Stimulated activated CD4-positive, alpha-beta T cell treated with anti-CD3 and anti-CD28 coated beads, Interleukin-1b, Interleukin-23, amount 100 ng/mL, for 24 hours (primary cell): ENCODE measurements at places on chromosomes 5 and 9.
A peak's percentile ranks its signal among the peaks of the same experiment; 100 is the strongest.

GRCh38 chr9:110605565-110605964 lies 26.0 kb upstream of the SVEP1 start:
- no peak for DNase-seq

DNA sequence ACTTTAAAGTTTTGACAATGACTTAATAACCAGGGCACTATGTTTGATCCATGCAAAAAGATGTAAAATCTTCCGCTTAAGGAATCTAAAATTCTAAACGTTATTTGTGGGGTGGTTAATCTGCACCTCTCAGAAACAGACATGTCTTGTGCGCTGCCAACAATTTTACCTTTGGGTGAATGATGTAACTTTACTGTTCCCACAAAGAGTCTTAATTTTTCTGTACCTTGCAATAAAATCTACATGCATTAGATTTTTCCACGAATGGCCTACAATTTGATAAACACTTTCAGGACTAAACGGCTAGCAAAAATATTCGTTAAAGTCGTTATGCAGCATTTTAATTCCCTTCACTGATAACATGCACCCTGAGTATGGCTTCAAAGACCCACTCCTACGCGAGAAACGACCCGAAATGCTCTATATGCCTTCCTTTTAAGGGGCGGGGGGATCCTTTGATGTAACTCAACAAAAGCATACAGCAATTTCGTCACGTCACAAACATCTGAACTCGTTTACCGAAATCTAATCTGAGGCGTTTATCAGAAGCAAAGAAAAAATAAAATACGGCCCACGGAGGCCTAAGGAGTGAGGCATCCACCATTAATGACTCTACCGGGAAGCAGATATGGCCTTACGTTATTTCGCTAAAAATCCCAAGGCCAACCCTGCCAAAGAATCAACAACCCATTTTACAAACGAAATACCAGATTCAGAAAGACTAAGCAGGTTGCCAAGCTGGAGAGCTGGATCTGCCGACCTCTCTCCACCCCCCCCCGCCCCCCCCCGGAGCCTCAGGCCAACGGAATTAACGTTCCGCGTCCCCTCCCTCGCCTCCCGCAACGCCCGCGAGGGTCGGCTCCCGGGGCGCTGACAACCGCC lies 621 bp downstream of the AK6 start:
- DNase-seq, result no peak

GRCh38 chr5:42949348-42950115 lies 90.6 kb downstream of the ANXA2R start:
- no peak for DNase-seq

DNA sequence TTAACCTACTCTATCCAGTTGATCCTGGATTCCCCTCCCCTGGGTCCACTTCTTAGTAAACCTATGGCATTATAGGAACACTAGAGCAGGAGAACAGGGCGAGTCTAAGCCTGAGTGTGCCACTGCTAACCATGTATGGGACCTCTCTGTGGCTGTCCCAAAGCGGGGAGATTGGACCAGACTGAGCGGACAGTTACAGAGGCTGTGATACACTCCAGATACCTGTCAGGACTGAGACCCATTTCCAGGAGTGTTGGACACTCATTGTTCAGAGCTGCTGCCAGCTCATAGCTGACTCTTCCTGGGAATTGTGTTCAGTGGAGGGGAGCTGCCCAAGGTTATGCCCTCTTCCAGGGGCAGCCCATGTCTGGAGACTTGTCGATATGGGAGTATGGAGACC lies 11.9 kb upstream of the LTC4S start:
- DNase-seq, result no peak

DNA sequence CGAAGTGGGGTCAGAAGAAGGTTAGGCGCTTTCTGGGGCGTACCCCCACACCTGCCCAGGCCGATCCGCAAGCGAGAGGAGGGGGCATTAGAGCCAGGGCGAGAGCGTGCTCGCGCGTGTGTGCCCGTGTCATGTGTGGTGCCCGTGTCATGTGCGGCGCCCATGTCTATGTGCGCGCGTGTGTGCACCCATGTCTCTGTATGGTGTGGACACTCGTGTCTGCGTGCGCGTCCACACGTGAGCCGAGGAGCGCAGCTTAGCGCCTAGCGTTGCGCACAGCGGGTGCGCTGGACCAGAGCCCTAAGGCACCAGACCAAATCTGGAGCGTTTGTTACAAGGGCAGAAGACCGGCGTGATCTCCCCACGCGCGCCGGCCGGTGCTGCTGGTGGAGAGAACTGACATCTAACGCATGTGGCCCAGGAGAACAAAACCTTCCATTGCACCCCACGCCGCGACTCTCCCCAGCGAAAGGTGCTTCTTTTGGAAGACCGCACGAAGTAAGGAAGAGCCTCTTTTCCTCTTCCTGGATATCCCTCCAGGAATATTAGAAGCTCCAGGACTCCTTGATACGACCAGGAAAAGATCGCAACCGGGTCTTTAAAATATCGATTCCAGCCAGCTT lies 644 bp downstream of the NIM1K start:
- DNase-seq, result no peak

GRCh38 chr5:32360906-32361305 lies 48.2 kb upstream of the MTMR12 start:
- no peak for DNase-seq

GRCh38 chr5:114238771-114239313 lies 123.0 kb upstream of the KCNN2 start:
- no peak for DNase-seq

DNA sequence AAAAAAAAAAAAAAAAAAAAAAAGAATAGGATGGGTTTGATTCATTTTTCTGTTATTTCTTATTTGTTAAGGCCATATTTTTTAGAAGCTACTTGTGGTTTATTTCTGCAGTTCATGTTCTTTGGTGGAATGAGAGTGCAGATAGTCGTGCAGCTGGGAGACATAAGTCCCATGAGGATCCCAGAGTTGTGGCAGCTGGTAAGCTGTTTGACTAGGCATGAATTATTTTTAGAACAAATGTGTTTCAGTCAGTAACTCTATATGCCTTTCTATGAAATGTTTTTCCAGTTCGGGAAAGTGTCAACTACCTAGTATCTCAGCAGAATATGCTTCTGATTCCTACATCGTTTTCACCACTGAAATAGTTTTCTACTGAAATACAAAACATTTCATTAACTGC lies 5.0 kb upstream of the NIPSNAP3B start:
- no peak for DNase-seq

DNA sequence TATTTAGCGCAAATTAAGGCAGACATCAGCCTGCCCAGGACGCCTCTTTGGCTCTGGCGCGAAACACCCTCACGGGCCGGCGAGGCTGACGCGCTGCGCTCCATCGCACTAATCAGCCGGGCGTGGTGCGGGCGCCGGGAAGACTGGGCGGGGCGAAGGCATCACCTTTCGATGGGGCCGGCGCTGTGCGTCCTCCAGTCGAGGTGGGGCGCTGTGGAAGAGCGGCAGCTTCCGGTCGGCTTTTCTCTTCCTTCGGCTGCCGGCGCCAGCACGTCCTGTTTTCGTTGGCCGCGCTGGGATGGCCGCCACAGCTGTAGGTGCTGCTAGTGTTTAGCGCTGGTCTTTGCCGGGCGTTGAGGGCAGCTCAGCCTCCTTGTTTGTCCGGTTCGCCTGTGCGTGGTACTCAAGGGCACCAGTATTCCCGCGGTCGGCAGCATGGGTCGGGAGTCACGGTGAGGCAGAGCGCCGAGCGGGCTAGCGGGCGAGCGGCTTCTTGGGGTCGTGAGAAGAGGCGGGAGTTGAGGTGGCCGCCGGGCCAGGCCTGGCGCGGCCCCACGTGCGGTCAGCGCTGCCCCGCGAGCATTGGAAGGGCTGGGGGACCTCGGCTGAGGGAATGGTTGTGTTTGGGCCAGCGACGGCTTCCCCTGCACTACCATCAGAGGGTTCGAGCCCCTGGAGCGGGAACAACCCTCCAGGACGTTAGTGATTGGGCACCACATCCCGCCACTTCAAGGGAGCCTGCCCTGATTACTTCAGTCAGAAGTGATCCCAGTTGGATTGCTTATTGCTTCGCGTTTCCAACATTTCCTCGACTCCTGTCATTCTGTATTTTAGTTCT lies at the start of gene DDX46:
DDX46 (plus strand) TSS at position 276 of the 838 bp plus-strand sequence; CDS start at position 436, 160 bp downstream.
- DNase-seq, result peak; percentile 91

GRCh38 chr5:28421141-28421540 lies 1382.8 kb upstream of the CDH9 start:
- DNase-seq, result no peak

- no peak for DNase-seq
Measured at GRCh38 chr5:170560938-170561337, 57.1 kb downstream of the KCNIP1 start.

- no peak for DNase-seq
Measured at GRCh38 chr9:134361426-134361825, 35.2 kb downstream of the RXRA start.

- no peak for DNase-seq
Measured at GRCh38 chr5:60846298-60846697, 2.2 kb upstream of the ELOVL7 start.

DNA sequence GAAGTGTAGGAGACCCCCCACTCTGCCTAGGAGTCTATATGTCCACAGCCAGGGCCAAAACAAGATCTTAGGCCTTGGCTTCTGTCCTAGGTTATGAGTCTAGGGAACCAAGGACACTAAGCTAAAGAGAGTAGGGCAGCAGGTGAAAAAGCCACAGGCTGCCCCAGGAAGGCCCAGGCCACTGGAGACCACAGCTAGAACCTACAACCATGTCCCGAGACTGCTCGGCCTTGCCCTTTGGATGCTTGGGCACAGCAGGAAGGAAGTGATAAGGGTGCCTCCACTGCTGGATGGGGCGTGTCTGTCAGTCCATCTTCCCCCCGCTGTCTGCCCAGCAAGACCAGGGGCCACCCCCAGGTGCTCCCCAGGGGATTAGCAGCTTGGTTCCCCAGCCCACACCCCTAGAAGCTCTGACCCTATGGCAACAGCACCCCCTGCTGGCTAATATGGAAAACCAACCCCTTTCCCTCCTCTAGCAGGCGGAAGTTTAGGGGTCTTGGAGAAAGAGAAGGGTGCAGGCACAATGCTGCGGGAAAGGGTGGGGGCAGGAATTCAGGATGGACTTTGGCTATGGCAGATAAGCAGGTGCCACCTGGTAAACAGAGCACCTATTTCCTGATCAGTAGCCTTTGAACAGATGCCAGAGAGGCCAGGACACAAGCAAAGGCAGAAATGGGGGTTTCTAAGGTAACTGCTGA lies 10.5 kb upstream of the IRF1 start:
- DNase-seq, result peak; percentile 57

GRCh38 chr9:81690251-81690851 lies 1.0 kb upstream of the TLE1 start:
- no peak for DNase-seq

DNA sequence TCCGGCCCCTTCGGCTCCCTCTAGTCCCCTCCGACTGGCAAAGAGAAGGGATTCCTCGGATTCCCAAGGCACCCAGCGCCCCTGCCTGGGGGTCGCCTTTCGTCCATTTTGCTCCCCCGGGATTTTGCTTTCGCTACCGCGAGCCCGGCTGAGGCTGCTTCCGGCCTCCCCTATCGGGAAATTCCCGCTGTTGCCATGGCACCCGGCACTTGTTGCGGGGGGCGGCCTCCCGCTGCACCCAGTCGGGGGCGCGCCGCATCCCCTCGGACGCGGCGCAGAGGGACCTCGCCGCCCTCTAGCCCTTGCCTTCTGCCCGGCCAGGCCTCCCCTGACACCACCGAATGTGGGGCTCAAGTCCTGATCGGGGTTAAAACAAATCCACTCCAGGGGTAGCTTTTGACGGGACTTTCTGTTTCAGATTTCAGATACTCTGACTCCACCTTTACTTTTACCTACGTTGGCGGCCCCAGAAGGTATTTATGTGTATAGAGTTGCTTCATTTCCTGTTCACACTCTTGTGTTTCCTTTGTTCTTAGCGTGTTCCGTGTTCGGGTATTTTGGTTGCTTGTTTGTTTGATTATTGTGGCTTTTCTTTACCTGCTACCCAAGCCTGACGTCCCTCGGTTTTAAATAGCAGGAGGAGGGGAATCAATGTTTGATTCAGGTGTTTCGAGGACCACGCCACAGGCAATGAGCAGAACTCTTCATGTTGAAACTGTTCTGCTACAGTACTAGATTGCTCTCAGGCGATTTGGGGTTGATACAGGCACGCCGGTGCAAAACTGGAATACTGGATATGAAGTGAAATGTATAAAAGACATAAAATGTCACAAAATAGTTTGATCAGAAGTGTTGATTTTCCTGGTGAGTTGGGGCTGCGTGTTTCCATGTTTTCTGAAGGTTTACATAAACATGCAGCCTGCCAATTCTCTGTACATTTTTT lies 1.5 kb downstream of the PARP8 start:
- peak; percentile 68 for DNase-seq

DNA sequence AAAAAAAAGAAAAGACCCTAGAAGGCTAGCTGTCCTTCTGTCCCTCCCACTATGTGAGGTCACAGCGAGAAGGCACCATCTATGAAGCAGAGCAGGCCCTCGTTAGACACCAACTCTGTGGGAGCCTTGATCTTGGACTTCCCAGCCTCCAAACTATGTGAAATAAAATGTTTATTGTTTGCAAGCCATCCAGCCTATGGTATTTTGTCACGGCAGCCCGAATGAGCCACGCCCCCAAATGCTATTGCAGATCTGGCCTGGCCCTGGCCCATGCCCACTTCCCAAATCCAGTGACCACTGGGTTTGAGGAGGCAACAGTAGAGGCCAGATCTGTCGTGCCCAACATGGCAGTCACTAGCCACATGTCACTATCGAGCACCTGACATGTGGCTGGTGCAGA lies 10.8 kb downstream of the STK10 start:
- DNase-seq, result no peak

DNA sequence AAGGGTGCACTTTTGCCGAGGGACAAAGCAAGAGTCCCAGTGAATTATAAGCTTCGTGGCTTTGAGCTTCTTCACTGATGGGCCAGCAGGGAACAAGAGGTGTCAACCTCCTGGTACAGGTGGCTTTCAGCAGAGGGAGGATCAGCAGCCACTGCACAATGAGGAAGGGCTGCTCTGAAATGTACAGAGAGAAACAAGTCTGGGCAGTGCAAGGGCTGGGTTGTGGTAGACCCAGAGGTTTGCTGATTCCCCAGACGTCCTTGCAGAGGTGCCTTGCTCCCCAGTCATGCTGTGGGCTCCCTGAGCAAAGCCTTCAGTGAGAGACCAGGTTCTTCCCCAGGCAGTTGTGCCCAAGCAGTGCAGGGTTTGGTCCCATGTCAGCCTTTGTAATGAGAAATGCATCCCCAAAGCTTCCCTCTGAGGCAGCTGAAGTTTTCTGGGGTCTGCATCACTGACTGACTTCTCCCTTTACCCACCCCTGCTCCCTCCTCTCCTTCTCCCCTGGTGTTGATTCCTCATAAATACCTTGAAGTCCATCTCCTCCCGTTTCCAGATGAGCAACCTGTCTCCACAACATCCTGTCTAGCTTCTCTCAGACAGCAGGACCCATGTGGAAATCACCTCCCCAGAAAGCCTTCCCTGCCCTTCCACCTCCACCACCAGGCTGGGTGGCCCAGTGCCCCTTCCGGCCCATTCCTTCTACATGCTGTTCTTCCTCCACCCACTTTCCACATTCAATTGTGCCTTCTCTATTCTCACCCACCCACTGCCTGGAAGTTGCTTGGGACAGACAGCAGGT lies 599.6 kb upstream of the ADAMTS16 start:
- DNase-seq, result no peak
